Cortex of kidney (tissue), 1 donor: ENCODE measurements at places on chromosomes 4 and X.

DNA sequence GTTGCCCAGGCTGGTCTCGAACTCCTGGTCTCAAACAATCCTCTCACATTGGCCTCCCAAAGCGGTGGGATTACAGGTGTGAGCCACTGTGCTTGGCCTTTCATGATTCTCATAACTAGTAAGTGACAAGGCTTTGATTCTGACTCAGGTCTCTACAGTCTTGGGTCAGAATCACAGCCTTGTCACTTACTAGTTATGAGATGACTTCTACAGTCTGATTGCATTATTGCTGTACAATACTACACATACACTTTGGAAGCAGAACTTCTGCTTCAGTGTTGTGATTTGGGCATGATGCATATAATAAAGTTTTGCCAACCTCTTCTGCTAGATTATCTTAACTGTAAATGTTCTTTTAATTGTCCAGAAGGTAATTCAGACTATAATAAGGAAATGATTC lies 123.3 kb downstream of the KDM6A start:
- DNase-seq, result no peak

- DNase-seq, result no peak
Measured at GRCh38 chr4:111115881-111116280, 493.0 kb upstream of the PITX2 start.

DNA sequence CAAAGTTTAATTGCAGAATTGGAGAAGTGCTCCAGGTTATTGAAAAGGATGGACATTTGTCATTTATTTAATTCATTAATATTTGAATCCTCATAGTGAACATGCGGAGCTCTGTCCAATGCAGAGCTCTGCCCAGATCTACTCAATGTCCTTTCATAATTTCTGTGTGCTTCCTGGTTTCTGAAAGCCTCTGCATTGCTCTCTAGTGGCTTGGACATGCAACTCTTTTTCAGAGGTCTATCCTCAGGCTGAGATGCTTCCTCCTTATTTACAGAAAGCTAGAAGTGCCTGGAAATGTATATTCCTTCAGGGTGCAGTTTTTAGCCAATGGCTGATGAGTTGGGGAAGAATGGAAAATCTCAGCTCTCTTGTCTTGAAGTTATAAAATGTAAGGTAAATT lies 786.1 kb upstream of the AADAT start:
- no peak for DNase-seq

DNA sequence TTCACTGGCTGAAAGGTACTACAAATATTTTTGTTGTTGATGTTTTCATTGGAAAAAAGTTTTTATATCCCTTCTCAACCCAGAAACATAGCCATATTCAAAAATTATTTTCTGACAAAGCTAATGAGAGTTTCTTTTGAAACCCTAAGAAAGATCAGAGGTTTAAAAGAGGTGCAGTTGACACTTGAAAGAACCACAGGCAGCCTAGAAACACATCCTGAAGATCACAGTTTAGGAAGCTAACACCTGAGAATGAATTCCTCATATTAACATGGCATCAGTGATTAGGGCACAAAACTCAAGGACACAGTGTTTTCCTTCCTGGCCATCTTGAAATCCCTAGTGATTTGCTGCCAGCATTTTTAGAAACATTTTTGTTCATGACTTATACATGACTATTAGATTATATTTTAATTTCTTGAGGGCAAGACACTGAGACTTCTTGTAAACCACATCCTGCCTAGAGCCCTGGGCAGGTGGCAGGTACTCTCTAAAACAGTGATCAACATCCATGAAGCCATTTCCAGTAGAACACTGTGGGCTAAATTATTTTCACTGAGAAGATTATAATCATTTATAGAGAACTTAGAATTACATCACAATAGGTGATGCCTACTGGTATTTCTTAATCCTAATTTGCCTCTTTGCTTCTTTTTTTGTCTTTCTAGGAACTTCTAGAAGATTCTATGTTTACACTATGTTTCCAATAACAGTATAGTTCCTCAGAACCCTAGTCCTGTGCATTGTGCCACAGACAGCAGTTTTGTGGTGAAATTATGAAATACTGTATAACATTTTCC lies 80.0 kb downstream of the ARSJ start:
- DNase-seq, result no peak

DNA sequence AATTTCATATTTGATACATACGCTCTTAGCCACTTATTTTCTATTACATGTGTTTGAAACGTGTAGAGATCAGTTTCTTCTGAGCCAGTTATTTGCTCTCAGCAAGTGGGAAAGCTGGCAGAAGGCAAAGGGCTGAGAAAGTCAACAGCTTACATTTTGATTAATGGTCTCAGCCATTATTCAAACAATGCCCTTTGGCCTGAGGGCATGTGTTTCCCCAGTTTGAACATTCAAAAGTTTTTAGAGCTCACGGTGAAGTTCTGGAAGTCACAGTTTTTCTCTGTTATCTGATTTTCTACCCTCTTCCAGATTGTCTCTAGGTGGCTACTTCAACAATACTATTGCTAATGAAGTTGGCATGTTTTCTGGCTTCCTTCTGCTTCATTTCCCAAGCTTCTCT lies 591.8 kb upstream of the CPEB2 start:
- no peak for DNase-seq

DNA sequence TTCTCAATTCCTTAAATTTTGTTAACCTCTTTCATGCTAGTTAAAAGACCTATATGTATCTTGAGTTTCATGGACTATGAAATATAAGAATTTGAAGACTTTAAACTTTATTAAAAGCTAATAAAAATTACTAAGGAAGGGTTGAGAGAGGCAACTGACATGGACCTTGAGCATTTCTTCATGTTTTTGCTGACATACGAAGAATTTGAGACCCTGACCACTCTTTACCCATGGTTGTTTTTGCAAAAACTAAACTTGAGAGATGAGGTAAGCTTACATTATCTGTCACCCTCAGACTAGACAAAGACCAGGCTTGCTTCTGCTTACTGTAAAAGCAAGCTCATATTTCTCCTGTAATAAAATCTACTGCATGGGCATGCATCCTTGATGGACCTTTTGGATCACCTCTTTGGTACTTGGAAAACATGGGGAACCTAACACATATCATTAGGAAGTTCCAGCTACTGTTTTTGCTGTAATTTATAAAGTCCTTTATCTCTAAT lies 338.2 kb upstream of the PABPC4L start:
- no peak for DNase-seq

GRCh38 chr4:147056940-147057610 lies 111.4 kb upstream of the TTC29 start:
- DNase-seq, result no peak

DNA sequence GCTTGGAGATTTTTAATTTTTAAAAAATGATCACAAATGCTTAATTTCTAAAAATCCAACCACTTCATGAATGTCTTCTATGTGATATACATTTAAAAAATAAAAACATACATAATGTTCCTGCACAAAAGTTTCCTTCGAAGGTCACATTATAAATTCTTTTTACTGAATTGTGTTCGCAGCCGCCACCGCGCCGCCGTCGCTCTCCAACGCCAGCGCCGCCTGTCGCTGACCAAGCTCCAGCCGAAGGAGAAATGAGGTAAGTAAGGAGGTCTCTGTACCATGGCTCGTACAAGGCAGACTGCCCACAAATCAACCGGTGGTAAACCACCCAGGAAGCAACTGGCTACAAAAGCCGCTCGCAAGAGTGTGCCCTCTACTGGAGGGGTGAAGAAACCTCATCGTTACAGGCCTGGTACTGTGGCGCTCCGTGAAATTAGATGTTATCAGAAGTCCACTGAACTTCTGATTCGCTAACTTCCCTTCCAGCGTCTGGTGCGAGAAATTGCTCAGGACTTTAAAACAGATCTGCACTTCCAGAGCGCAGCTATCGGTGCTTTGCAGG lies 48.8 kb upstream of the NEUROG2 start:
- no peak for DNase-seq

DNA sequence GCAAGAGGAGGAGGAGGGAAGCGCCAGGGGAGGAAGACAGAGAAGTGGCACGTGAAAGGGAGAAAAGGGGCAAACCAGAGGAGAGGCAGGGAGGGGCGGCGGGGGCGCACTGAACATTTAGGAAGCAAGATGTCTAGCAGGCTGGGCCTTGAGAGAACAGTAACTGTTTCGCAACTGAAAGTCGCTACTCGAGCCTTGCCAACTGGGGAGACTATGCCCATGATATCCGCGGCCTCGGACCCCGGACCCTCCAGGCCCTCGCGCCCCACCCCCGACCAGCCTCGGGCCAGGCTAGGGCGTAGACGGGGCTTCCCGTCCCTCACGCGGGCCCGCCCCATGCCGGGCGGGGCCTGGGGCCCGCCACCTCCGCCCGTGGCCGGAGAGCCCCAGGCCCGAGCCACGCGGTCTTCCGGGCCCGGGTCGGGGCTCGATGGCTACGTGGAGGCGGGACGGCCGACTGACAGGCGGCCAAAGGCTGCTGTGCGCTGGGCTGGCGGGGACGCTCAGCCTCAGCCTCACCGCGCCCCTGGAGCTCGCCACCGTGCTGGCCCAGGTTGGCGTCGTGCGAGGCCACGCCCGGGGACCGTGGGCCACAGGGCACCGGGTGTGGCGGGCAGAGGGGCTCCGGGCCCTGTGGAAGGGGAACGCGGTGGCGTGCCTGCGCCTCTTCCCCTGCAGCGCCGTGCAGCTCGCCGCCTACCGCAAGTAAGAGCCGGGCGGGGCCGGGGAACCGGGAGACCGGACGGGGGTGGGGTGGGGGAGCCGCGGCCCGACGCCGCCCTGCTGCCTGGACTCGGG lies at the start of gene SLC25A43:
TSS of gene SLC25A43 (plus strand) at position 363 of the 798 bp plus-strand sequence. CDS start at position 431, 68 bp downstream.
- no peak for DNase-seq

DNA sequence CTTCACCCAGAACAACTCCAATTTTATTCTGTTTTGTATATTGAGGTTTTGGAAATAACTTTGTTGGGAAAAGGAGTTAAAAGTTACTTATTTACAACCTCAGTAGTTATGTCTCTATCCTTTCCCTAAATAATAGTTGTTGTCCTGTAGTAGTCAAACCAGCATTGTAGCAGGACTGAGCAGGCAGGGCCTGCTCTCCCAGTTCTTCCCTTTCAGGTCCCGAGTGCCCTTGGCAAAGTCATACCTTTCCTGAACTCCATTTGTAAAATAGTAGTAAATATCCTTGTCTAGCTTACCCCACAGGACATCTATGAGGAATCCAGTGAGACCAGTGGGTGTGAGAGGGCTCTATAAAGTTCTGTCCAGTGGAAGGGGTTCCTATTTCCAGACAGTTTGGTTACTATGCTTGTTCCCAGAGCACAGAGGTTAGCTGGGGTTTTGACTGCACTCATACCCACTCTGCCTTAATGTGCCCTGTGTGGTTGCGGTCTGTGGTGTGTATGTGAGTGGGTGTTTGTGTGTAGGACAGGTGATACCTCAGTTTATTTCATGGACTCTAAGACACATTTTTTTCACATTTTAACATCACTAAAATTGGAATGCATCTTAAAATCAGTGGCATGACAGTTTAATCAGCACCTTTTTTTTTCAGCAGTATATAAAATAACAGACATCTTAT lies 136.3 kb downstream of the AMMECR1 start:
- no peak for DNase-seq

- DNase-seq, result no peak
Measured at GRCh38 chr4:123580981-123581664, 184.5 kb downstream of the SPRY1 start.

- no peak for DNase-seq
Measured at GRCh38 chrX:46262304-46262703, 282.9 kb downstream of the ZNF674 start.

GRCh38 chrX:153831429-153832150 lies 1.2 kb upstream of the PDZD4 start:
- no peak for DNase-seq

DNA sequence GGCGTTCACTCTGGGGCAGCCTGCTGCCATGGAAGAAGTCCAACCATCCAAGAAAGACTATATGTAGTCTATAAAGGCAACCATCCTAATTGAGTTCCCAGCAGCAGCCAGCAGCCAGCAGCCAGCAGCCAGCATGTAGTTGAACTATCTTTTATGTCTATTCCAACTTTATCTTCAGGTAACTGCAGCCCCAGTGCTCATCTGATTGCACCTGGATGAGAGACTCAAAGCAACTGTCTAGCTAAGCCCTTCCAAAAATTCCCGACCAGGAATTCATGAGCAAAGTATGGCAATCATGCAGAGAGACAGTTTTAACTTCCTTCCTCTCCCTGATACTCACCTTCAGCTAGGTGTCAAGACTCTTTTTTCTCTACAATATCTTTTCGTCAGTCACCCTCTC lies 216.8 kb downstream of the ANTXR2 start:
- no peak for DNase-seq

- DNase-seq, result no peak
Measured at GRCh38 chr4:174284487-174284886, 776 bp downstream of the CEP44 start.

DNA sequence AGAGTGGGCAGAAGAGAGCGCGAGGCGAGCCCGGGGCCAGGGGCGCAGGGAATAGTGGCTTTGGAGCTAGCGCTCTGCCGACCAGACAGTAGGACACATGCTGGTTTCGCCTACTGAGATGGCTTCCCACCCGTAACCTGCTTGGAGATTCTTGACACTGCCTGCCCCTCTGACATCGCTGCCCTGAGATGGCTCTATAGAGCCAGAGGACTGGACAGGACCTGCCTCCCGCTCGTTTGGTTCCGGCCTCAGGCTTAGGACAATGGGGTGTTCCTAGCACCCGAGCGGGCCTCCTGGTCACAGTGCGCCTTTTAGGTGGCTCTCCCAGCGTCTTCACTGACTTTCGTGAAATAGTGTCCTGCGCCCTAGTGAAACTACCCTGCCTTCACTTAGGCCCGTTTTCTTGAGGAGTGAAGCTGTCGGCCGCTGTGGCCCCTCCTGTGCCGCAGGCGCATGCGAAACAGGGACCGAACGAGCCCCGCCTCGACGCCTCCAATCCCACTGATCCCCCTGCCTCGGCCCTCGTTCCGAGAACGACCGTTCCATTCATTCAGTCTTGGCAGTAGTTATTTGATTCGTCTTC lies 608 bp downstream of the TAF1 start:
- DNase-seq, result no peak

- DNase-seq, result no peak
Measured at GRCh38 chr4:56128213-56128612, 179.5 kb downstream of the CEP135 start.

- DNase-seq, result no peak
Measured at GRCh38 chr4:93396272-93396671, 432.3 kb upstream of the ATOH1 start.

- no peak for DNase-seq
Measured at GRCh38 chr4:95674521-95674981, 125.8 kb upstream of the UNC5C start.

DNA sequence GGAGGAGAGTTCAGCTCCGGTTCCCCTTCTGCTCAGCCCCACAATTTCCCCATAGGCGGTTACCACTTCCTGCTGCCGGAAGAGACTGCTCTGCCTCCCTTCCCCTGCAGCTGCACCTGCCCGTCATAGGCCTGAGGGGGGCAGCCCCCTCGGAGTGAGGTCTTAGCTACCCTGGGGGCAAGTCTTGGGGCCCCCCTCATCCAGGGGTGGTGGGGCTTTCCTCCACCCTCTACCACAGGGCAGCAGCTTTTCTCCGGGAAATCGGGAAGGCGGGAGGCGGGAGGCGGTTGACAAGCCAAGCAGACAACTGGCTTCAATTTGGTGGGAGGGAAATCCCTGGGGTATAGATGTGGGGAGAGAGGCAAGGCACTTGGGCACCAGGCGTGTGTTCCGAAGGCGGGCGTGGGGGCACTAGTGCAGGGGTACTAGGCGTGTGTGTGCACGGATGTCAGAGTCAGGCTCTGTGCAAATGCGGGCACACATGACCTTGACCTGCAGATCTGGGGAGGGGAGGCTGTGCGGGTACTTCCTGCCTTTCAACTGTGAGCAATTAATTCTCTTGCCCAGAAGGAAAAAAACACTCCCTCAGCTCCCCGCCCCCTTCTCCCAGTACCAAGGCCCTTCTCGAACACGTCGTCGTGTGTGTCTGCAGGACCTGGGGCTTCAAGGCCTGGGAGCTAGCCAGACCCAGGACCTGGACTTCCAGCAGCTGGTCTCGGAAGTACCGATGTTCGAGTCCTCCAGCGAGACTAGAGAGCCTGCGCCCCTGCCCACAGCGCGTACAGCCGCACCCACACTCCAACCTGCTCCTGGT lies 1.0 kb upstream of the ARHGAP4 start:
- DNase-seq, result no peak
